ENCODE measurements at places on chromosomes 2 and 18.

GRCh38 chr2:75632091-75632701 lies 14.4 kb upstream of the MRPL19 start:
- no peak for ATAC-seq

DNA sequence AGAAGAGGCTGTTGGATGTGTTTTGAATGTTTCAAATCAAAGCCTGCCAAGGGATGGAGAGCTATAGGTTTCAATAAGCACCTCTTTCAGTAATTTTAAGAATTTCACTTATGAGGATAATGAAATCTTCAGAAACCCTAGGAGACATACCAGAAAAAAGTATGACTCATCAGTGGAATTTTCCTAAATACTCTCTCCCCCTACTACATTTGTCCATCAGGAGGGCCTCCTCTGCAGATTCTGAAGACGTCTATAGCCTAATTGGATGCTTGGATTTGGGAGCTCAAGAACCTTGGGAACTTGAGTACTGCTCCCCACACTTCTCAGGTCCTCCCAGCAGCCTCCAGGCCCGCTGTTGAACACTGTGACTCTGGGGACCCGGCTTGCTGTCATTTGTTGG lies 374.3 kb downstream of the SLC4A3 start:
- ATAC-seq = no peak

DNA sequence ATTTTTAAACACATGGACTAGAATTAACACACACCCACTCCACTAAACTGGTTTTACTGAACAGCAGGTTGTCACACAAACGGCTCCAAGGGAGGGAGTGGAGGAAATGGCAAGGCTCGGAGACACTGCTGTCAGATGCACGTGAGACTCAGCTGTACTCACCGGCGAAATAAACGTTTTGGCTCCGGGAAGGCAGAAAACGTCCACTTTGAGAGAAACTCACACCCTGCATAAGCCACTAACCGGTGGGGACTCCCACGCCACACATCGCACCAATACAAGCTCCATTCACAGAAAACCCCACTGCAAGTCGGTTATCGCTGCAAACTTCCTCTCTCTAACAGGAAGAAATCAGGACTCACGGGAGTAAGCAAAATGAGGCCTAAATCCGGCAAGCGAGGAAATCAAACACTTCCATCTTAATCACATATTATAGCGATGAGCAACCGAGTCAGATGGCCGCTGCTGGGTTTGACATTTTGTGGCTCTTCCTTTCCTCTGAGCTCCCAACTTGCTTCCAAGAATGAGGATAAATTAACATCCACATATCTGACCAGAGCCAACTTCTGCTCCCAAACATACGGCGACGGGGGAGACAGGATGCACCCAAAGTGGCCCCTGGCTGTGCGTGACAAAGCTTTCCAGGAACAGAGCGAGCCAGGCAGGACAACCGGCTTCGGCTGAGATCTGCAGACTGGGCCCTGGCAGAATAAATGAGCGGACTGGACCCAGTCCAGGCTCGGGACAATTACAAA lies 63.5 kb downstream of the HDAC4 start:
- ATAC-seq = peak; percentile 79

DNA sequence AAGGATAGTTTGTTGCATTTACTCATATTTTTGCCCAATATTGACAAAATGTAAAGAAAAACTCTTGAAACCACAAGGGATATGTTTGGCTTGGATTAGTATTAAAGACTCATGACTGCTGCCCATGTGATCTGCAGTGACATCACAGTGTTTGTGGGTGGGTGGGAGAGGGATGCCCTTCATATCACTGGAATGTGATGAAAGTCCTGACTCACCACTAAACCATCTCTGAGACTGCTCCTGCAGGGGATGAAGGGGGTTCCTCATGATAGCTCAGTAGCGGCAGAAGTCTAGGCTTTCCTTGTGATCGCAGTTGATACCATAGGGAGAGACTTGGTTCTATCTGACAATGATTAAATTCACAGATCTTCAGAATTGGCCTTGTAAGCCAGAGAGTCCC lies 451.2 kb downstream of the CNTNAP5 start:
- no peak for ATAC-seq

DNA sequence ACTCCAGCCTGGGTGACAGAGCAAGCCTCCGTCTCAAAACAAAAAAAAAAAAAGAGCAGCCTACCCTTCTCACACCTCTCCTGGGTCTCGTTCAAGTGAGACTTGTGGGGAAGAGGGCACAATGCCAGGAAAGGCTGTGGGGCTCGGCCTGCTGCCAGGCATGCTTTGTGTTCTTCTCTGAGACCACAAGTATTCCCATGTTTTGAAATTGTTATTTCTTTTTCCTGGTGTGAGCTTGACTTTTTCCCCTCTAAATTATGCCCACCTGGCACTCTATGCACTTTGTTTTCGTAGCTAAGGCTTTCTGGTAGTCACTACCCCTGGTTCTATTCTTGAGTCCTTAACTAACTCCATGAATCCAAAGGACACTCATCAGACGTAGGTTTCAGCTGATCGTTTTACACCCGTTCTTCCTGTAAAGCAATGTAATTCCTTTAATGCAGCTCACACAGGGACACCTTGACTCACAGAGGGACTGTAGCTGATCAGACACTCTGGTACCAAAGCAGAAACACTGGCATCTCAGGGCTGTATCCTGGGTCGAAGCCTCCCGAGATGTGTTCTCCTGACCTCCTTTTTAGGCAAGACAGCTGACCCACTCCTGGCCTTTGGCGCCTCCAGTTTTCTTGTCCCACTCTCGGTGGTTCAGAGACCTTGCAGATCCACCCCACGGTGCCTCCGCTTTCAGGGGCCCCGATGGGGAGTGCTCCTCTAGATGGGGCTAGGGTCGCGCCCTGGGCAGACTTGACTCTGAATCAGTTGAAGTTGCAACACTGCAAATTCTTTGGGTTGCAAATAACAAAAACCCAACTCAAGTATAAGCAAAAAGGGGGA lies 193.3 kb upstream of the AGAP1 start:
- no peak for ATAC-seq

DNA sequence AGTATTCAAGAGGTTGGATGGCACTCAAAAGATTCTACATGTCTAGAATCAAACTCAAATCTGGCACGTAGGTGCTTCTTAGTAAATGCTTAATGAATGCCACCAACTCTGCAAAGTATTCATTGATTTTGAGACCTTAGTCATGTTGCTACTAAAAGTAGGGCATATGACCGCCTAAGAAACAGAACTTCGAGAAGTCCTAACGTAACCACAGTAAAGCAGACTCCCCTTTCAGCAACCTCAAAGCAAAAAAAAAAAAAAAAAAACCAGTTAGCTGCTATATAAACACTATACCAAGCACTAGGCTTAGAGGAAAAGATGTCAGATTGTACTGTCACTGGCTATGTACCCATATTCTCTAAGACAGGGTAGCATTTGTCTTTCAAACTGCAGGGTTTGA lies 33.9 kb downstream of the PTCD3 start:
- no peak for ATAC-seq

DNA sequence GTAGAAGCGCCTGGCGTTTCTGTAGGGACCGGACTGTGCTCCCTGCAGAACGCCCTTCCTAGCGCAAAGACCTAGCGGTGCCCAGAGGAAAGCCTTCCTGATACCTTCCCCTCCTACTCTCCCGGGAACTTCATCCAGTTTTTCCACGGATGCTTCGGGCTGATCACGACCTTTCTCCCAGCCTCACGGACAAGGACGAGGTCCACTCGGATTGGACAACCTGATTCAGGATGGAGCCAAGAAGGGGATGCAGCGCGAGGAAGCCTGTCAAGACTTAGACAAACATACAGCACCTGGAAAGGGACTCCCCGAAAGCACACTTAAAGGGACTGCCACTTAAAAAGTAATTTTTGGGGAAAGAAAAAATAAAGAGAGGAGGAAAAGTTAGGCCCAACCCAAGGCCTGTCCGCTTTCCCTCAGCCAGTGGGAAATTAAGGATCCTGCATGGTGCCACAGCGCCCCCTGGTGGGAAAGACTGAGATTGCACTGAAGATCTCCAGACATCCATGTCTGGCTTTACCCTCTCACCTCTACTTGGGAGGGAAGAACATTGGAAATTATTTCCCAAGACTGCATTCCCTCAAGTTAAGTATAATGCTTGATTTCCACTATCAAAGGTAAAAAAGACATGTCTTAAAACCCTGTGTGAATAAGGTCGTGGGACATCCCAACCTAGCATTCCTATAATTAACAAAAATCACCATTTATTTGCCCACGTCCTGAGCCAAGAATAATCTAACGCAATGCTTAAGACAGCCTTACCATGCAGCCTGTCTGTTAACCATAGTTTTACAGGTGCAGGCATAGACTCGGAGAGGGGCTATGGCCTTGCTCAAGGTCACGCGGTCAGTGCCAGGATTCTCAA lies 13.4 kb upstream of the COPS8 start:
- ATAC-seq = peak; percentile 73

GRCh38 chr2:88201811-88202169 lies 31.6 kb downstream of the THNSL2 start:
- ATAC-seq = no peak

DNA sequence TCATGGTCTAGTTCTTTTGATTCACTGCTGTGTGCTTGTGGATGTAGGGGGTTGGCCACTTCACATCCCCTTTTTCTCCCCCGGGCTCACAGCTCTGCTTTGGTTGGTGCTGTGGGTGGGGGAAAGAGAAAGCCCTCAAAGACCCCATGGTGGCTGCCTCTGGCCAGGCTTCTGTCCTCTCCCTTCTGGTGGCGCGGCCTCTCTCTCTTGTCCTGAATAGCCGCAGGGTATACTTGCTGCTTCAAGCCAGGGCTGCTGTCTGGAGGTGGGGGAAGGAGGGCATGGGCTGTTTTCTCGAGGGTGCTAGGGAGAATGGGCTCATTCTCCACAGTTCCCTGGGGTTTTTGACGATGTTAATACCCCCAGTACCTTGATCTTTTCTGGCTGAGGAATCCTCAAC lies 53.9 kb downstream of the IL1R2 start:
- no peak for ATAC-seq

- no peak for ATAC-seq
These were observed 87.2 kb downstream of the ESCO1 start for GRCh38 chr18:21513292-21513691.

DNA sequence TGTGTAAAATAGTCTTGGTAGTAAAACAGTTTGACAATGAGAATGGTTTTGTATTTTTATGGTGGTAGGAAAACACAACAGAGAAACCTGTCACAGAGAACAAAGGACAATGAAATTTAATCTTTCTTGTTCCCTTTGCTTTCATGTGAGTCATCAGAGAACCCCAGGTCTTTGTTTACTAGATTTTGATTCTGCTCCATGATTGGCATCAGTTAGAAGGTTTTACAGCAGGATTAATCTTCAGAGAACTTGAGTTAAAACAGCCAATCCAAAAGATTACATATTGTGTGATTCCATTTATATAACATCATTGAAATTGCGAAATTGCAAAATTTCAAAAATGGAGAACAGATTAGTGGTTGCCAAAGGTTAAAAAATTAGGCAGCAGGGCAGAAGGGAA lies 2.5 kb downstream of the APLF start:
- no peak for ATAC-seq

DNA sequence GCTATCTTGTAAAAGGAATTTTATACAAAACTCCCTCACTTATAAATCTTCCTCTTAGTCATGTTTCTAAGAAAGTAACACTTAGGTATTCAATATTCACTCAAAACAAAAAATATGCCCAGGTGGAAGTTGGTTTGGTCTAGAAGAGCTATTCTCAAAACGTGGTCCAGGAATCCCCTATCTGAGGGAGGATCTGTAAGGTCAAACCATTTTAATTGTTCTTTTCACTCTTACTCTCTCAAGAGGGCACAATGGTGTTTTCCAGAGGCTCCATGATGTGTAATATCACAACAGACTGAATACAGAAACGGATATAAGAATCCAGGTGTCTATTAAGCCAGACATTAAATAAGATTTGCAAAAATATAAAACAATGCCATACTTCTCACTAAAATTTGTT lies 9.9 kb downstream of the MOB1A start:
- ATAC-seq = no peak

DNA sequence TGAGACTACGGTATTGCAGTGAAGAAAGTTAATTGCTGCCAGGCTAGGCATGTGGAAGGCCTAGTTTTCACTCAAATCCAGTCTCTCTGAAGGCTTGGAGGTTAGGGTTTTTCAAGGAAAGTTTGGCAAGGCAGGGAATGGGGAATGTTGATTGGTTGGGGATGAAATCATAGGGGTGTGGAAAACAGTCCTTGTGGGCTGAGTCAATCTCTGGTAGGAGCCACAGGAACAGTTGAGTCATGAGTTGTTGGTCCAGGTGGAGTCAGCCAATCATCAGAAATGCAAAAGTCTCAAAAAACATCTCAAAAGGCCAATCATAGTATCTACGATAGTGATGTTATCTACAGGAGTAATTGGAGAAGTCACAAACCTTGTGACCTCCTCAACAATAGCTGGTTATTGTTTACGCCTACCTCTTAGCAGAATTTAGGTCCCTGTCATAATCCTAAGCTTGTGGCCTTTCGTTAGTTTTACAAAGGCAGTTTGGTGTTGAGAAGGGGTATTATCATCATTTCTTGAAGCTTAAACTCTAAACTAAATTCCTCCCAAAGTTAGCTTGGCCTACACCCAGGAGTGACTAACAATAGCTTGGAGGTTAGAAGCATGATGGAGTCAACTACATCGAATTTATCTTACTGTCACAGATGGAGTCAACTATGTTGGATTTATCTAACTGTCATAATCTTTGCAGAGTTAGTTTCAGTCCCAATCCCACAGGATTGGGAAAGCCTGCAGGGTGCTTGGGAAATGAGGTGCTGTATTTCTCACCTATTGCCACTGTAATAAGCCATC lies 33.7 kb upstream of the APCDD1 start:
- no peak for ATAC-seq

DNA sequence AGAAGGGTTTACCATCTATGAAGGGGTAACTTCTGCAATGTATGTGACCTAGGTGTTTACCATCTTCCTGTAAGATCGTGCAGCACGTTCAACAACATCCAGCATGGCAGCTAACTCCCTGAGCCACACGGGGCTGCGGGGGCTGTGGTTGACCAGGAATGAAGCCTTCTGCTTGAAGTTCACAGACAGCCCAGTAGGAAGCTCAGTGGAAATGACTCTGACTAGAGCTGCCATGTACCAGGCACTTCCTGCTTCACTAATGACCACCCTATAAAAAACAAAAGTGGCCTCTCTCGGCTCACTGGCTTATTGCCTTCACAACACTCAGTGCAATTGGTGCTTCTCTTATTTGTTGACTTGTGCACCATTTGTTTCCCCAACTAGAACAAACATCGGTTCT lies 99.7 kb upstream of the SMAD7 start:
- no peak for ATAC-seq

- ATAC-seq = no peak
These were observed 98.4 kb downstream of the PLEKHM3 start for GRCh38 chr2:207926989-207927300.
